CD4-positive, alpha-beta memory T cell (primary cell): ENCODE measurements at places on chromosomes 12 and 14.
A peak's percentile ranks its signal among the peaks of the same experiment; 100 is the strongest.

GRCh38 chr12:73445658-73446324 is 1091.8 kb upstream of the ATXN7L3B start:
- no peak overlapping the region for H3K4me3 ChIP-seq
- DNase-seq = no peak
- no peaks in the 10 kb centered on the region for H3K27me3 ChIP-seq
- H3K36me3 ChIP-seq = no peaks in the 10 kb centered on the region
- H3K4me1 ChIP-seq = no peaks in the 10 kb centered on the region
- H3K27ac ChIP-seq = no peak overlapping the region

DNA sequence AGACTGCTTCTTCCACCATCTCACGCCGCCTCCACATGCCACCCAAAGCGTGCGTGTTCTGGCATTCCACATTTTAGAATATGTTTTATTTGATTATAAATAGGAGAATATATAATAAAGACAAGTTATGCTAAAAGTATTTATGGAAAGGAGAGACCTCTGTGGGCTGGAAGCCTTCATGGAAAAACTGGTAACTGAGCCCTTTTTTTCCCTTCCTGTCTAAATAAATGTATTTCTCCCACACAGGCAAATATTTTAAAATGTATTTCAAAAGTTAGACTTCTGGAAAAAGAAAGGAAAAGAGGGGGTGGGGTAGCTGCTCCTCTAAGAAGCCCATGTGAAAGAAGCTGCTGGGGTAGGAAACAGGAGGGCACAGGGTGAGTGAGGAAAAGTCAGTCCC is 16.1 kb upstream of the NR4A1 start:
- no peaks in the 10 kb centered on the region for H3K27me3 ChIP-seq
- H3K4me3 ChIP-seq = no peak overlapping the region
- DNase-seq = no peak
- H3K4me1 ChIP-seq = peaks cover 31% of the 10 kb centered on the region

DNA sequence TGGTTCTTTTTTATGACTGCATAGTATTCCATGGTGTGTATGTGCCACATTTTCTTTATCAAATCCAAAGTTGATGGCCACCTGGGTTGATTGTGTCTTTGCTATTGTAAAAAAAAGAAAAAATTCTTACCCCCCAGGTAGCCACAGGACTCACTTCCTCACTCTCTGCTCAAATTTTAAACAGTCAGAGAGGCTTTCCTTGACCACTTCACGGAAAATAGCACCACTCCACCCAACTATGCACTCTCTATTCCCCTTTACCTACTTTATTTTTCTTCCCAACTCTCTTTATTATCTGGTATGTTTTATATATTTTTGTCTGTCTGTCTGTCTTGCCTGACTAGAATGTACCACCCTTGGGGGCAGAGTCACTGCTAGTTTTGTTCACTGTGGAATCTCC is 205.3 kb downstream of the BTG1 start:
- H3K27ac ChIP-seq = no peak overlapping the region
- no peak for DNase-seq
- no peaks in the 10 kb centered on the region for H3K4me1 ChIP-seq
- H3K4me3 ChIP-seq = no peak overlapping the region
- no peaks in the 10 kb centered on the region for H3K36me3 ChIP-seq
- H3K27me3 ChIP-seq = no peaks in the 10 kb centered on the region

GRCh38 chr12:27198036-27198435 is 46.0 kb upstream of the STK38L start:
- H3K27me3 ChIP-seq = no peaks in the 10 kb centered on the region
- no peak overlapping the region for H3K27ac ChIP-seq
- no peak for DNase-seq
- no peak overlapping the region for H3K4me3 ChIP-seq
- H3K4me1 ChIP-seq = no peaks in the 10 kb centered on the region

DNA sequence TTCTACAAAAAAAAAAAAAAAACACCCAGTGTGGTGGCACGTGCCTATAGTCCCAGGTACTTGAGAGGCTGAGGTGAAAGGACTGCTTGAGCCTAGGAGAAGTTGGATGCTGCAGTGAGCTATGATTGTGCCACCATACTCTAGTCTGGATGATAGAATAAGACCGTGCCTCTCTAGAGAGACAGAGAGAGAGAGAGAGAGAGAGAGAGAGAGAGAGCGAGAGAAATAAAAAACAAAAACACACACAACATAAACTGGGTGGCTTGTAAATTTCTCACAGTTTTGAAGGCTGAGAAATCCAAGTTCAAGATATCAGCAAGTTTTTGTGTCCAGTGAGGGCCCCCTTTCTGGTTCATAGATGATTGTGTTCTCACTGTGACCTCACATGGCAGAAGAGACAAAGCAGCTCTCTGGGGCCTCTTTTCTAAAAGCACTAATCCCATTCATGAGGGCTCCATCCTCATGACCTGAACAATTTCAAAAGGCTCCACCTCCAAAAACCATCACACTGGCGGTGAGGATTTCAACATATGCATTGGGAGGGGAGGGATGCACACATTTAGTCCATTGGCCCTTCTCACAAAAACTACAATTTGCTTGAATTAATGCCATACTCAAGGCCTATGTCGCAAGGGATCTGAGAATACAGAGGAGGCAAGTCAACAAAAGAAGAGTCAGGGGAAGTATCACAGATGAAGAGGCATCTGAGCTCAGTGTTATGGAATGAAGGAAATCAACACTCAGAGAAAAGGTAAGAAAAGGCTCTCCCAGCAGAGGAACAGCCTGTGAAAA is 94.9 kb downstream of the PPM1H start:
- no peak overlapping the region for H3K27ac ChIP-seq
- no peak overlapping the region for H3K4me3 ChIP-seq
- H3K36me3 ChIP-seq = no peaks in the 10 kb centered on the region
- H3K27me3 ChIP-seq = no peaks in the 10 kb centered on the region

GRCh38 chr14:73173092-73173735 is 36.9 kb downstream of the PSEN1 start:
- no peaks in the 10 kb centered on the region for H3K4me1 ChIP-seq
- H3K4me3 ChIP-seq = no peak overlapping the region
- no peaks in the 10 kb centered on the region for H3K27me3 ChIP-seq
- no peak overlapping the region for H3K27ac ChIP-seq

- no peak for DNase-seq
- H3K36me3 ChIP-seq = no peaks in the 10 kb centered on the region
- no peaks in the 10 kb centered on the region for H3K4me1 ChIP-seq
- H3K27me3 ChIP-seq = no peaks in the 10 kb centered on the region
Observed at GRCh38 chr12:80352474-80352873, 91.6 kb upstream of the PTPRQ start.

- no peaks in the 10 kb centered on the region for H3K36me3 ChIP-seq
- H3K27ac ChIP-seq = no peak overlapping the region
- H3K4me3 ChIP-seq = no peak overlapping the region
Observed at GRCh38 chr14:76322594-76323220, 53.2 kb upstream of the ESRRB start.

DNA sequence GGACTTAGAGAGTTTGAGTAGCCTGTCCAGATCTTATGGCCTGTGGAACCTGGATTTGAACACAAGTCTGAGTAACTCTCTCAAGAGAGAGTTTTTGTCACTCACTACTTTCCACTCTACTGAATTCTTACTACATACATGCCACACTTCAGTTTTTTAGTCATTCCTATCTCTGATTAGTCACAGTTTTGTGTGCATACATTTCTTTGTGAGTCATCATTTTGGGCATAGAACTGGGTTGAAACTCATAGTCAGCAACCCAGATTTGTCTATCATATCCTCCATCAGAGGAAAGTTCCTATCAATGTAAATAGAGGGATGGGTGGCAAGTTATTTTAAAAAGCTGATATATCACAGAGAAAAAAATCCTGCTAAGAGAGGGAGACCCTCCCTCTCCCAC is 42.9 kb downstream of the FLRT2 start:
- H3K27me3 ChIP-seq = no peaks in the 10 kb centered on the region
- no peak overlapping the region for H3K27ac ChIP-seq
- H3K4me3 ChIP-seq = no peak overlapping the region
- H3K4me1 ChIP-seq = no peaks in the 10 kb centered on the region
- no peaks in the 10 kb centered on the region for H3K36me3 ChIP-seq

DNA sequence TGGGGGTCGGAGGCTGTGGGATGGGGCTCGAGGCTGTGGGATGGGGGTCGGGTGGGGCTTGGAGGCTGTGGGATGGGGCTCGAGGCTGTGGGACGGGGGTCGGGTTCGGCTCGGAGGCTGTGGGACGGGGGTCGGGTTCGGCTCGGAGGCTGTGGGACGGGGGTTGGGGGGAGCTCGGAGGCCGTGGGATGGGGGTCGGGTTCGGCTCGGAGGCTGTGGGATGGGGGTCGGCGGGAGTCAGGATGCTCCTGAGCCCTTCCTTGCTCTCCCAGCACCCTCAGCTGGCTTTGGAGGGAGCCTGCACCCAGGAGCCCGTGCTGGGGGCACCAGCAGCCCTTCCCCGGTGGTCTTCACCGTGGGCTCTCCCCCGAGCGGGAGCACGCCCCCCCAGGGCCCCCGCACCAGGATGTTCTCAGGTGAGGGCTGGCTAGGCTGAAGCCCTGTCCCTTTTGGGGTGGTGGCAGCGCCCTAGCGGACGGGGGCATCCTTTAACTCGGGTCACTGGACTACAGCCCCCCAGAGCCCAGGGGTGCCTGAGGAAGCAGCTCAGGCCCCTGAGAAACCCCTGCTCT is 11.9 kb upstream of the PUS1 start:
- no peak overlapping the region for H3K27ac ChIP-seq
- H3K36me3 ChIP-seq = peaks cover 18% of the 10 kb centered on the region
- H3K4me1 ChIP-seq = no peaks in the 10 kb centered on the region
- no peaks in the 10 kb centered on the region for H3K27me3 ChIP-seq

GRCh38 chr12:76781321-76781720 is 17.4 kb downstream of the ZDHHC17 start:
- no peak overlapping the region for H3K27ac ChIP-seq
- H3K36me3 ChIP-seq = no peaks in the 10 kb centered on the region
- no peaks in the 10 kb centered on the region for H3K27me3 ChIP-seq

DNA sequence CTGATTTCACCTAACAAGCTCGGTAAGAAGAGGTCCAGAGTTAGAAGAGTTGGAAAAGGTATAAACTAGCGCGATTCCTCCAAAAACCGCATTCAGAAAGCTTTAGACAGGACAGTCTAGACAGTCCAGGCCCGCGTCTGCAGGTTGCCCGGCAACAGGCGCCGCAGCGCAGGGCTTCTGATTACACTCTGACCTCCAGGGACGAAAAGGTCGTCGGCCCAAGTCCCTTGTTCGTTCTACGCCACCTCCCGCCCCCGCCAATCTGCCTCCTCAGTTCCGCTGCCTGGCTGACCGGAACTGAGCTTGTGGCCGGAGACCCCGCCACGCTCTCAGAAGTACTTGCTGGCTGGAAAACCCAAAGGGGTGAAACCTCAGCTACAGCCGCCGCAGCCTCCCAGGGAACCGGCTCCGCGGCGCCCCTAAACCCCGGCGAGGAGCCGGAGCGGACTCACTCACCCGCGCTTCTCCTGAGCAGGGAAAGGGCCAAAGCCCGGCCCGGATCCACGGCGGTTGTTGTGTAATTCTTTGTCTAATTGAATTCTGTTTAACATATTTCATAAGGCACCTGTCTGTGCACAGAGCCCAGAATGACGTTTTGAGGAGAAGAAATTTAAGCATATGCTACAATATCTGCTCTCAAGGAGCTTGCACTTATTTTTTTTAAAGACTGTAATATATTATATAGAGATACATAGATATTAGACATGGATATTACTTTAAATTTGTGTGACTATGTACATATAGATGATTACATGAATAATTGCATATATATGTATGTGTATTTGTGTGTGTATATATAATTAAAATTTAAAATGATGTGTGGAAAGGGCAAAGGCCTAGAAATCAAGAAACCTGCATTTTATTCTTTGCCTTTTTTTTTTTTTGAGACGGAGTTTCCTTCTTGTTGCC is at the start of gene CAPS2:
Gene CAPS2 (minus strand): TSS at position 407 of the 909 bp plus-strand sequence. CDS start 3,826 bp downstream, outside the sequence.
- H3K4me3 ChIP-seq = peak within 1 kb of the TSS; percentile 51
- peaks cover 6% of the 10 kb centered on the region for H3K27me3 ChIP-seq
- no peak within 1 kb of the TSS for H3K27ac ChIP-seq
- H3K36me3 ChIP-seq = no peaks in the 10 kb centered on the region

DNA sequence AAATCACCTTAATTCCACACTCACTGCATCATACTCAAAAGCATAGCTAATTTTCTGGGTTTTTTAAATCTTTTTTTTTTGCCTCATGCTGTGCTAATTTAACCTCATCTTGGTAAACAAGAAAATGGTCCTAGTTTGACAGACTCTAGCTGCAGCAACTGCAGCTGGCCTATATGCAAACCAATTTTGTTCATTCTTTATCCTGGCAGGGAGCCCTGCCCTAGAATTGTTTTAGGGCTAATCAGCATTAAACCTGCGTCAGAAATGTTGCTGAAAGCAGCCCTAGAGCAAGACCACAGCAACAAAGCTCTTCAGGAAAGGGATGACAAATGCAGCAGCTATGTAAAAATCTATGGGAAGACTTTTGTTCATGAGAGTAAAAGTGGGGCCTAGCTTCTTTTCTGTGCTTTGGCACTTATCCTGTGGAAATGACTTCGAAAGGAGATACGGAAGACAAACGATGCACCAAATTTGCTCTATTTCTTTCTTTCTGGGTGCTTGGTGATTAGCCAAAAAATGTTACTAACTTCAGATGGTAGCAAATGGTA is 72.2 kb downstream of the DENND5B start:
- DNase-seq = no peak
- H3K4me1 ChIP-seq = no peaks in the 10 kb centered on the region
- no peaks in the 10 kb centered on the region for H3K36me3 ChIP-seq
- no peaks in the 10 kb centered on the region for H3K27me3 ChIP-seq

DNA sequence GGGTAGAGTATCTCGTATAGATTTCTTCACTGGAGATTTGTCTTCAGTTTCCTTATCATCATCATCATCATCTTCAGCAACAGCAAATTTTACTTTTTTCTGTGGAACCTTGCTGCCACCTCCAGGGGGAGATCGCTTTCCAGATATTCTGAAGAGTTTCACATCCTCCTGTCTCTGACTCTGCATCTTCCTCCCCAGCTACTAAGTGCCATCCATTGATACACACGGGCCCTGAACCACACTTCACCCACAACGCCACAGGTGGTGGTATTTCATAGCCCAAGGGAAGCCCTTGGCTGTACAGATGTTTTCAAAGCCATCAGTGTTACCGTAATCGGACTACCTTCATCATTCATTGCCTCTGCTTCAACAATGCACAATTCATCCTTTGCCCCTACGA is 82.2 kb downstream of the PPP2R5C start:
- no peak overlapping the region for H3K4me3 ChIP-seq
- H3K27ac ChIP-seq = peak overlapping the region; percentile 7
- H3K27me3 ChIP-seq = no peaks in the 10 kb centered on the region
- peaks cover 10% of the 10 kb centered on the region for H3K36me3 ChIP-seq
